T-helper 2 cell (primary cell): ENCODE measurements at places on chromosomes 1 and 21.

DNA sequence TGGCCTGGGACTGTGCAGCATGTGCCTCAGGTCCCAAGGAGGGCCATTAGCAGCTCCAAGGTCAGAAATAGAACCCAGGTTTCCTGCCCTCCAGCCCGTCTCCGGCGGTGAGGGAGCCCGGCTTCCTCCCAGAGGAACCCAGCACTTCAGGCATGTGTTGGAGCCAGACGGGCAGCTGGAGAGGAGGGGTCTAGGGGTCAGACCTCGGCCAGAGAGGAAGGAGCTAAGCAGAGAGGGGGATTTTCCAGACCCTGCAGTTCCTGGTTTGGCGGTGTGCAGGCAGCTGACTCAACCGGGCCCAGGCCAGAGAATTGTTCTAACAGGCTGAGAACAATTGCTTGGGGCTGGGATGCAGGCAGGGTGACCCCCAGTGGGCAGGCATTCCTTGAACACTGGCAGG is 37.1 kb downstream of the HSPG2 start:
- no peak for DNase-seq

GRCh38 chr21:31012133-31013089 is 25.9 kb downstream of the KRTAP19-8 start:
- DNase-seq = no peak

GRCh38 chr1:93443454-93443853 is 4.5 kb upstream of the FNBP1L start:
- no peak for DNase-seq

- DNase-seq = no peak
Observed at GRCh38 chr1:42740851-42741580, 980 bp upstream of the CLDN19 start.

- peak; percentile 8 for DNase-seq
Observed at GRCh38 chr1:236451796-236452373, 57.8 kb downstream of the EDARADD start.

DNA sequence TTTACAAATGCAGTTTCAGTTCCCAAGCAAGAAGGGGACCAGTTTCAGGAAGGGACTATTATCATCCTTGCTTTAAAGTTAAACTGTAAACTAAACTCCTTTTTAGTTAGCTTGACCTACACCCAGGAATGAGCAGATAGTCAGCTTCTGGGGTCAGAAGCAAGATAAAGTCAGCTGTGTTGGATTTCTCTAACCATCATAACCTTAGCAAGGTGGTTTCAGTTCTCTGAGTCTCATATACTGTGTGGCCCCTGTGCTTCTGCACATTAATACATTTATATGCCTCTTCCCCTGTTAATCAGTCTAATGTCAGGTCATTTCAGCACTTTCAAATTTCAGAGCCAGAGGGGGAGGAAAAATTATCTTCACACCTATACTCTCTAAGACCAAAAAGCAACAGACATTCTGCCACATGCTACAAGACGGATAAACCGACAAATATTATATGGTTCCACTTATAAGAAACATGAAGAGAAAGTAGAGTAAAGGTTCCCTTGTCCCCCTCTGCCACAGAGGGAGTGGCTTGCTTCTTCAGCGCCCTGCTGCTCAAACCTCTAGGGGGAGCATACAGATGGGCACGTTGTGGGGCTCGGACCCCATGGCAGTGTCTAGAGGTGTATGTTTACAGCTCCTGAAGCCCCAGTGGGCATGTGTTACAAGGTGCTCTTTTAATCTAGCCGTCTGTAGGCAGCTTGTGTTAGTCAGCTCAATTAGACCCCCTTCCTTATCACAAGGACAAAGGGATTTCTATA is 89.1 kb downstream of the SMYD3 start:
- DNase-seq = no peak

GRCh38 chr1:202150602-202151001 is 6.1 kb upstream of the ARL8A start:
- no peak for DNase-seq

GRCh38 chr1:18077657-18078215 is 29.9 kb upstream of the IGSF21 start:
- DNase-seq = no peak

DNA sequence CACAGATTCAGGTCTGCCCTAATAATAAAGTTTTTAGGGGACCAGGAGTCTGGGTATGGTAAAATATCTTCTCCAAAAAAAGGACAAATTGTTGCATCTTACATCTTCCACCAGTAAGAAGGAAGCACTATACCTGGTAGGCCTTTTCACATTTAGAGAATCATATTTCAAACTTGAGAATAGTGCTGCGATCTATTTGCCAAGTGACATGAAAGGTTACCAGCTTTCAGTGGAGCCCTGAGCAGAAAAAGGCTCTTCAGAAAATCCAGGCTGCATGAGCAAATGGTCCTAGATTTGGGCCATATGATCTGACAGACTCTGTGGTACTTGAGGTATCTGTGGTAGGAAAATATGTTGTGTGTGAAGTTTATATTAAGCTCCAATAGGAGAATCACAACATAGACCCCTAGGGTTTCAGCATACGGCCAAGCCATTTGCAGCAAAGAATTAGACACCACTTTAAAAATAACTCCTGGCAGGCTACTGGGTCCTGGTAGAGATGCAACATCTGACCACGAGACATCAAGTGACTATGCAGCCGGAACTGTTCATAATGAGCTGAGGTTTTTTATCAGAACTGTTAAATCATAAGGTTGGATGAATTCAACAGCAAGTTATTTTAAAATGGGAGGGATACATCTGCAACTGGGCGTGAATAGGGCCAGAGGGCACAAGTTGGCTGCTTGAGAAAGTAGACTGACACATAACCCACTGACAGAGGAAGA is 38.6 kb upstream of the CCDC190 start:
- DNase-seq = no peak

GRCh38 chr1:25566730-25567341 is 23.4 kb downstream of the LDLRAP1 start:
- no peak for DNase-seq

GRCh38 chr1:40848530-40849189 is 13.5 kb downstream of the CITED4 start:
- DNase-seq = no peak

GRCh38 chr1:83626603-83627002 is 372.3 kb downstream of the TTLL7 start:
- DNase-seq = no peak

GRCh38 chr1:202848191-202848542 is 37.4 kb downstream of the PCAT6 start:
- no peak for DNase-seq

DNA sequence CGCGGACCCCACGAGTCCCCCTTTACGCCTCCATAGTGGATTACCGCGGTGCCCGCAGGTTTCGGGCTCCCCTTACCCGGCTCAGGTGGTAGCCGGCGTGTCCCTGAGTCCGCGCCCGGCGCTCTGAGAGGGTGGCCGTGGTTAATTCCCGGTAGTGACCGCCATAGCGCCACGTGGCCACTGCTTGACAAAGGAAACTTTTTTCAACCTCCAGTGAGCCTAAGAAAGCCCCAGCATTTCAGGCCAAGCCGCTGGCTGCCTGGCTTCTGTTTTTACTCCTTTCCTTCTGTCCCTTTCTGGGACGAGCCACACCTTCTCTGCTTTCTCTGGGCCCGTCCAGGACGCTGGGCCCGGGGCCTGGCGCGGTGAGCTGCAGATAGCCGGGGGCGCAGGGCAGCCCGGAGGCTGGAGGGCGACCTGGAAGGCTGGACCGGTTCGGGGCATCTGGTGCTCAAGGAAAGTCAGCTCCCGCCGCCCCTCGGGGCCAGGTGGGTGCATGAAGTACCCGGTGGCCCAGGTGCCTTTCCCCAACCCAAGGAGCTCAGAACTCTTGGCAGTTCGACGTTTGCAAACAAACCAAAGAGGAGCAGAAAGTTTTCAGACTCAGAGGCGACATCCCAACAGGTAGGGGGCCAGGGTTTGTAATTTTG is 540 bp upstream of the C1orf198 start:
- no peak for DNase-seq

DNA sequence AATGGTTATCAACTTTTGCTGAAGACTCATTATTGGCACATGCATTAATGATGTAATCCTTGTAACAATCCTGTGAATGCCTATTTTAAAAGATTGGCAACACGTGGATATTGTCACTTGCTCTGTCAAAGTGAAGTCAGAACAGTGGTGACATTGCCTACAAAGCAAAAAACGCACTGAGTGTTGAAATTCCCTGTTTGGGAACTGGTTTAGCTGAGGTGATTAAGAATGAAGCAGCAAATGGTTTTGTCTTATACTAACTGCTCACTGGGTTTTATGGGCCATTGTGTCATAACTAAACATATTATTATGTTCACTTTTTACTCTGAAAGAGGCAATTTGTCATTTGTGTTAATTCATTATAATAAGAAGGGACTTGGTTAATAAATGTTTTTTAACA is 11.3 kb downstream of the OR14A16 start:
- no peak for DNase-seq

DNA sequence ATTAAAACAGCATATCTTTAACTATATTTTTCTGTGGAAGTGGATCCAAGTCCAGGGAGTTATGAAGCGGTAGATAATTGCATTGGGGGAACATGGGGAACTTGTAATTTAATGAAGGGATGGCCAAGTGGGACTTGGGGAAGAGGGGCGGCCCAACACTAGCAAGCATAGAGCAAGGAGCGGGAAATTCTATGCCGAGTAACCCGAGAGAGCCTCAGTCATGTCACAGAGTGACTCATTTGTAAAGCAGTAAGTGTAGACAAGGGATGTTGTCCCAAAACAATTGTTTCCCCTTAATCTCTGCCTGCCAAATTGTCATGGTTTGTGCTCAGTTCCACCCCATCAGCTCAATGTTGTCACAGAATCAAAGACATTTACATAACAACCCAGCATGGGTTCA is 620.1 kb downstream of the AJAP1 start:
- no peak for DNase-seq

GRCh38 chr1:57281324-57281723 is 142.5 kb downstream of the DAB1 start:
- no peak for DNase-seq
